HFFc6 (cell line): ENCODE measurements at places on chromosomes 3 and 15. TPM values are rescaled to one million over a fixed set of nuclear protein-coding genes. Genes with fewer than 3 reads are reported as not detected.

DNA sequence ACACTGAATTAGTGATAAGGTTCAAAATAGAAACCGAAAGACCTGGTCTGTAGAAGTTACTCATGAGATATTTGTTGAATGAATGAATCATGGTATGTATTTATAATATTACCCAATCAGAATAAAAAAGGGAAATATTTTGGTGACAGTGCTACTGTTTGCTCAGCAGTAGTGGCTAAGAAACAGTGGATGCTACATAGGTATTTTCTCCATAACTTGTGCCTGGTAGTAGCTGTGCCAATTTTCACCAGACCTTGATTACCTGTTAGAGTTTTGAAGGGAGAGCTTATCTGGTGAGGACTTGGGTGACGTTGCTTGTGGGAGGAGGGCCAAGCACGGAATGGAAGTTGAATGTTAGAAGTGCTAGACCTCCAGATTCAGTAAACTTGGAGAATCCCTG is 14.3 kb downstream of the LIMD1 start:
- H3K27me3 ChIP-seq, result no peaks in the 10 kb centered on the region; the same call in 1 of the 2 replicates
- peaks cover 16% of the 10 kb centered on the region for H3K36me3 ChIP-seq
- peak; percentile 38 for DNase-seq
- H3K4me3 ChIP-seq, result peak overlapping the region; percentile 77
- H3K4me1 ChIP-seq, result peaks cover 81% of the 10 kb centered on the region

DNA sequence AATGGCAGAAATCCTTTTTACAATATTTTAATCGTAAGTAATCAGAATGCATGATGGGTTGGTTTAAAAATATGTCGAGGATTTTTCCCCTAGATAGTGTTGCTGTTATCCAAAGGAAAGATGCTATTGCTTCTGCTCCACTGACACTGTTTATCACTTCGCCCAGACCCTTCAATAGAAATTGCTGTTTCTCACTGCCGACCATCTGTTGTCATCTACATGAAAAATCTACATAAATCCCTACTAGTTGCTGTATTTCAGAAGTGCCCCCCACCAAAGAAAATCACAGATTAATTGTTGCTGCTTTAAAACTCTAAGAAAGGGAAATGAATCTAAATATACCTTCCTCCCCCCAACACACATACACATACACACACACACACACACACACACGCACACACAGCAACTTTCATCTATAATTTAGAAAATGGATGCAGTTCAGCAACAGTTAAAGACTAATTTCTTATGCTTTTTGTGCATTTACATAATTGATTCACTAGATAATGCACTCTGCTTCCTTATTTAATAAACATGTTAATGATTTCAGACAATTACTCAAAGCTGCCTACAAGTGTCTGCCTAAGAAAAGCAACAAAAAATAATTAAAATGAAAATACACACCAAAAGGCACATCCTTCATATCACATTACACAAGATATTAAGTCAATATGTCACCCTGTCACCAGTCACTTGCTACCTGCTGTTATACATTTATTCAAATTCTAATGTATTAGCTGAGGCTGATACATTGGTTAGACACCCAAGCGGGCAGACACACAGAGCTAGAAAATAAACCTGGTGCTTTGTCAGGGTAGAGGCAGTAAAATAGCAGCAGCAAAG is 82.8 kb downstream of the RORA start:
- H3K27me3 ChIP-seq, result no peaks in the 10 kb centered on the region; the same call in none of the 2 replicates
- no peaks in the 10 kb centered on the region for H3K4me1 ChIP-seq
- H3K27ac ChIP-seq, result no peak overlapping the region
- no peak for DNase-seq

DNA sequence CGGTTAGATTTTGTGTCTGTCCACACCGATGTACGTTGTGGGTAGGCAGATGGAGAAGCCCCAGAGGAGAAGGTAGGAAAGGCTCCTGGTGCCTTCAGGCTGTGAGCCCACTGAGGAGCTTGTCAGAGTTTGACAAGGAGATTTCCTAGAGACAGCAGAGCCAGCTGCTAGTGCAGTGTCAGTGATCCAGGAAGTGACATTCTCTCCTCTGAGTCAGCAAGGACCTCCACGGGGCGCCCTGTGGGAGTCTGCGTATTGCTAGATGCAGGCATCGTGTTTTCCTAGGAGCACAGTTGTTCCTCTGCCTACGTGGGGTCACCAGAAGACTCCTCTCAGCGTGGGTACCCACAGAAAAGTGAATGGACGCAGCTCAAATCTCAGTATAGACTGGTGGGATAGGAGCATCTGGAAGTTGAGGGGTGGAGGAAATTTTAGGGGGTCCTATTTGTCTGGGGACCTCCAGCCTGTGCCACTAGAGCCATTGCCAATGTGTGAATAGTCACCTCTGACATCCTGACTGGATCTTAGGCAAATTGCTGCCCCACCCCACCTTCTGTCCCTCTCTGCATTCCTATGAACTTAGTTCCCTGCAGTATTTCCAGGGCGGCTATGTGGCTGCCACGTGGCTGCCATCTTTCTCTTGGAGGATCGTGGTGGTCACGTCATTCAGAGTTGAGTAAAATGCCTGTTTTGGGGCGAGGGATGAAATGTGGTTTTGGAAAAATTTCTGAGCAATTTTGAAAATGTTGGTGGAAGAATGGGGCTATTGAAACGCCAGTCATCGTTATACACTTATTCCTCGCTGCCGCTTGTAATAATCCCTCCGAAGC is 84.8 kb upstream of the KLHL25 start:
- H3K4me3 ChIP-seq, result peak overlapping the region; percentile 18; the same call in 1 of the 2 replicates
- no peaks in the 10 kb centered on the region for H3K36me3 ChIP-seq
- H3K27ac ChIP-seq, result no peak overlapping the region
- peaks cover 10% of the 10 kb centered on the region; the same call in 1 of the 2 replicates for H3K4me1 ChIP-seq

Gene VIPR1
- not detected in 3 replicates for total RNA-seq
